ENCODE measurements at places on chromosomes 5 and 9. TPM values are rescaled to one million over a fixed set of nuclear protein-coding genes. Genes with fewer than 3 reads are reported as not detected.

Gene ZDHHC11
- polyA plus RNA-seq, result 9.8 TPM

Gene KLF9
- polyA plus RNA-seq, result 49.8 TPM

GRCh38 chr5:6216471-6217075 is 161.8 kb downstream of the MED10 start:
- DNase-seq, result no peak

GRCh38 chr5:6405591-6405990 is 27.2 kb upstream of the MED10 start:
- DNase-seq, result no peak

GRCh38 chr5:32165-32564 is 59.8 kb upstream of the PLEKHG4B start:
- no peak for DNase-seq
